ENCODE measurements at places on chromosomes 2 and 18.

GRCh38 chr2:223563462-223563861 lies 38.7 kb downstream of the SCG2 start:
- peak; percentile 77 for DNase-seq

DNA sequence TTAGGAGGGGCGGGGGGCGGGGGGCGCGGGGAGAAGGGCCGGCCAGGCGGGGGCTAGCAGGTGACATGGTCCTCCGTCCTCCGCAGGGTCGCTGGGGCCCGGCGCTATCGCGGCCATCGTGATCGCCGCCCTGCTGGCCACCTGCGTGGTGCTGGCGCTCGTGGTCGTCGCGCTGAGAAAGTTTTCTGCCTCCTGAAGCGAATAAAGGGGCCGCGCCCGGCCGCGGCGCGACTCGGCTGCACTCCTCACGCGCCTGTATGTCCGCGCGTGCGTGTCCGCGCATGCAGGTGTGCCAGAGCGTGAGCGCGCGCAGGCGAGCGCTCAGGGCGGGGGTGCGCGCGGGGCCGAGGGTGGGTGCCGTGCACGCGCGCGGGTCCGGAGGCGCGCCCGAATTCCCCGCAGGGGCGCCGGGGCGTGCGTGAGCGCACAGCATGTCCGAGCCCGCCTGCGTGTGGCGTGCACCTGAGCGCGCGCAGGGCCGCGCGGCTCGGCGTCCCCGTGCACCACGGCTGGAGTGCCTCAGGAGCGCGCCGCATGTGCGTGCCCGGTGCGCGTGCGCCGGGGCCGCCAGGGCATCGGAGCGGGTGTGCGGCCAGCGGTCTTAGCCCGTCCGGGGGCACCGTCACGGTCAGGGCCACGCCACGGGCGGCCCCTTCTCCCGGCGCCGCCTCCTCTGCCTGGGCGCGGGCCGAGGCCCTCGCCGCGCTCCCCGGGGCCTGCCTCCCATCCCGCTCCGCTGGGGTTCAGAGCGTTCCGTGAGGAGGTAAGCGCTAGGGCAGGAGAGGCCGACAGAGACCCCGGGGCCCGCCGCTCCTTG lies 6.3 kb downstream of the SNORC start:
- DNase-seq = peak; percentile 33

DNA sequence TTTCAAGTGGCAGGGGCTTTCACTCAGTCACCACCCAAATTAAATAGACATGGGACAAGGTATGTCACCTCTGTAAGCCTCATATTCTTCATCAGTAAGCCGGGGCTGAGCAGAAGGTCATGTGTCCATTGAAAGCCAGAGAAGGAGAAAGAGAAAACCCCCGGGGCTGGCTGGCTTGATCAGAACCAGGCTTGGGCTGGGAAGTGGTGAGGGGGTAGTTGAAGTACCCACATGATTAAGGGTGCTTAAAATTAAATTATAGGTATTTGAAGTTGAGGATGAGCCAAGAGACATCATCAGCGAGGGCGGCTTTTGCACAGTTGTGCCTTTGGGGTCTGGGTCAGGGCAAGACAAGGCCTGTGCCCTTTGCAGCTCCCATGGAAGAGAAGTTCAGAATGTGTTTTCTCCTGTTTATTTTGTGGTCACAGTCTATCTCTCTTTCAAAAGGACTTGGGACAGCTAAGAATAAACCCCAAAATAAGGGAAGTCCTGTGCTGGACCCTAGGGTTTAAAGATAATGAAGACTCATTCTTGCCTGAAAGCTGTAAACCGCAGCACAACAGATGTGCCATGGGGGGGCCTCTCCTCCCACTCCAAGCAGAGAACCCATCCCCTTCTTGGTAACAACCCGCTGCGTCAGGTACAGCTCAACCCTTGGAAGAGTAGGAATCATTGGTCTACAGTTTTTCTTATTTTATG lies 10.7 kb downstream of the DBI start:
- DNase-seq = no peak

DNA sequence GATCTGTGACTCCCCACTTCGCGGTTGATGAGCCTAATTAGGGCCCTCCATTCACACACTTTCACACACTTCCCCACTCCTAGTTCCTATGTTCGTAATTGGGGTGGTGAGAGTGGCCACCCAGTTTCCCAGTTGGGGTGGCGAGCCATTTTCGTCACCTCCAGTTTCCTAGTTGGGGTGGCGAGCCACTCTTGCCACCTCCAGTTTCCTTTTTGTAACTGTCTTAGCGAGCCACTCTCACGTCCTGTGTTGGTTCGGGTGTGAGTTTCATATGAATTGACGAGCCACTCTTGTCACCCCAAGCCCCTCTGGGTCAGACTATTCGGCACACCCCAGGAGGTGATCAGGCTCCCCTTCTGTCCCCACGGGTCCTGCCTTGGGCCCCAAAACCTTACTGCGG lies 14.0 kb downstream of the CYP20A1 start:
- no peak for DNase-seq

GRCh38 chr18:37577051-37577611 lies 11.5 kb upstream of the CELF4 start:
- no peak for DNase-seq
